ENCODE measurements at places on chromosomes 7 and 10. TPM values are rescaled to one million over a fixed set of nuclear protein-coding genes. Genes with fewer than 3 reads are reported as not detected.

GIMAP4 gene
- total RNA-seq, result 86.8 TPM

SUGCT gene
- total RNA-seq, result 2.0 TPM

MBL2 gene
- not detected for total RNA-seq

ADGRA1 gene
- total RNA-seq, result not detected

NCF1 gene
- total RNA-seq, result not detected

TRIM50 gene
- total RNA-seq, result not detected

ZNF800 gene
- 49.1 TPM for total RNA-seq

UFSP1 gene
- total RNA-seq, result 4.8 TPM

OGDHL gene
- not detected for total RNA-seq

KIAA1217 gene
- 3.8 TPM for total RNA-seq

GNGT1 gene
- total RNA-seq, result not detected

DNA sequence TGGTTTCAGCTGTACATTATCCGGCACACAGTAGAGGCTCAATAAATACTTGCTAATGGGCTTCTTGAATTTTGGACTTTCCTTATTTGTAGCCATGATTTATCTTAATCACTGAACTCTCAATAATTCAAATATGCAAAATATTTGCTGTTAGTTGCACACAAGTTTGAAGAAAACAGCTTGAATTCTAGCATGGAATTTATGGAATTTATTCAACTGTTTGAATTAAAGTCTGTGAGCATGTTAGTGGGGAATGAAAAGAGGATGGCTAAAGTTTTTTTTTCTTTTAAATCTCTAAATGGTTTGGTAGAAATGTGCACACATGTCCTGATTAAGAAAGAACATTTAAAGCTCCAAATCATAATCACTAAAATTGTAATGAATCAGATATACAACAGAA is 42.5 kb downstream of the SIRT1 start:
- no peak for DNase-seq

DNA sequence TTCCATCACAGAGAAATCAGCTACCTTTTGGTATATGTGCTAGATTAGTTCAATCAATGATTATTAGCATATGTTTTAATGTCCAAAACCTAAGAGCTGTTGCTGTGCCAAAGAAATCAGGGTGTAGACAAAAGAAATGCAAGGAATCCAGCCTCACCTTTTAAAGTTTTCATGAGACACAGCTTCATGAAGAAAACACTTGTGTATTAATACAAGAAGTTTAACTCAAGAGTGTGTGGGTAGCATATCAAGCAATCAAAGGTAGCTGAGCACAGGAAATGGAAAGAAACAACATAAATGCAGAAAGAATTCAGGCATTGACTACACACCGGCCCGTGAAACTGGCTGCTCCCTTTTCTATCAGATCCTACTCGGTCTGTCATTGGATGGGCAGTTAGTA is 76.0 kb upstream of the CAV2 start:
- DNase-seq, result no peak

- DNase-seq, result no peak
Observed at GRCh38 chr10:4372601-4373000, 453.4 kb upstream of the AKR1E2 start.

DNA sequence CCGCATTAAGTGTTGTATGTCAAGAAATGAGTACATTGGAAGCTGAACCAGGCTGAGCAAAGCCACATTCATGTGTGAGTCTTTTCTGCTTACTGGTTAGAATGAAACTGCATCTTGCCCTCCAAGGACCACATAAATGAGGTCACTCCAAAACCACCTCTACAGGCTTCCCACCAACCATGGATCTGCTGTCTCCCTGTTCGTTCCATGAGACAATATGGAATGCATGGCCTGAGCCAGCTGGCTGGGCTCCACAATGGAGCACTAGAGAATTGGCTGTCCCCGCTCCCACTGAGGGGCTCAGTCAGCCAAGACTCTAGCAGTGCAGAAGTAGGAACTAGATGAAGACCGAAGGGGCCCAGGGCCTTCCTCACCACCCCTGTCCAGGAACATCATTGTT is 120.8 kb downstream of the TNS3 start:
- DNase-seq, result peak; percentile 69

GRCh38 chr10:15427843-15428414 is 56.8 kb upstream of the FAM171A1 start:
- no peak for DNase-seq

DNA sequence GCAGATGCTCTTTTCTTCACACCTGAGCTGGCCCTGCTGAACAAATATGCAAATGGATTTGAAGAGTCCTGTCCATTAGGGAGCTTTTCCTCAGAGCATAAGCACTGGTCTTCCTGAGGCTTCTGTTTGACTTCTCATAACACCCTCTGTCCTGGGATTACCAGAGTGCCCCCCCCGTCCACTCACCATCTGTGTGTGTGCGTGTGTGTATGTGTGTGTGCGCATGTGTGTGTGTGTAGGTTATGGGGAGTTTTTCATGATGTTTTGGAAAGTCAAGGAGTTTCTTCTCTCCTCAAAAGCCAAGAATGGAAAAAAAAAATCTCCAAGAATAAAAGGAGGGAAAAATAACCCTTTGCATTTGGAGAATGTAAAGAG is 57.7 kb upstream of the COMTD1 start:
- DNase-seq, result no peak

DNA sequence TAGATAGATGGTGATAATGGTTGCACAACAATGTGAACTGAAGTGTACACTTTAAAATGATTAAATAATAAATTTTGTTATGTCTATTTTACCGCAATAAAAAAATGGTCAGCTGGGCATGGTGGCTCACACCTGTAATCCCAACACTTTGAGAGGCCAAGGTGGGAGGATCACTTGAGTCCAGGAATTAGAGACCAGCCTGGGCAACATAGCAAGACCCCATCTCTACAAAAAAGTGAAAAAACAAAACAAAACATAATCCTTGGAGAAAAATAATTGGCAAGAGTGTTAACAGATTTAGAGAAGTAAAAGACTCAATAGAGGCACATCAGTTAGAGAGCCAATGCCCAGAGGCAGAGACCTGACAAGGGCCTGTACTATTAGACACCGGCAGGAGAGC is 9.9 kb upstream of the RPEL1 start:
- no peak for DNase-seq

- DNase-seq, result no peak
Observed at GRCh38 chr10:132638130-132638515, 100.5 kb downstream of the INPP5A start.

GRCh38 chr10:3982746-3983442 is 197.9 kb upstream of the KLF6 start:
- DNase-seq, result no peak

DNA sequence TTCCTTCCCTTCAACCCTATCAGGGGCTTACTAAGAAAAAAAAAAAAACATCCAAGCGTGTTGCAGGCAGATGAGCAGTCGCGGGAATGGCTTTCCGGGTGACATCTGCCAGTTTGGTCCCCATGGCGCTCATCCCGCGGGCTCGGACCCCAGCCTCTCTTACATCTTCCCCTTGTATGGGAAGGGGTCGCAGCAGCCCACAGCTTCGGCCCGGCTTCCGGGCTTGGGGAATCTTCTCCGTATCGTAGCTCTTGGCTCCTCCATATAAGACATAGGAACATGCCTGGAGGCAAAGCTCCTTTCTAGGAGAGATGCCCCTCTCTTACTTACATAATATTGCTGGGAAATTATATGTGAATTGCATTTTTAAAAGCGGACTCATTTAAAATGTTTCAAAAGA is 99.5 kb downstream of the CUX1 start:
- DNase-seq, result no peak

- DNase-seq, result no peak
Observed at GRCh38 chr10:9075420-9075819, 1020.9 kb downstream of the GATA3 start.

DNA sequence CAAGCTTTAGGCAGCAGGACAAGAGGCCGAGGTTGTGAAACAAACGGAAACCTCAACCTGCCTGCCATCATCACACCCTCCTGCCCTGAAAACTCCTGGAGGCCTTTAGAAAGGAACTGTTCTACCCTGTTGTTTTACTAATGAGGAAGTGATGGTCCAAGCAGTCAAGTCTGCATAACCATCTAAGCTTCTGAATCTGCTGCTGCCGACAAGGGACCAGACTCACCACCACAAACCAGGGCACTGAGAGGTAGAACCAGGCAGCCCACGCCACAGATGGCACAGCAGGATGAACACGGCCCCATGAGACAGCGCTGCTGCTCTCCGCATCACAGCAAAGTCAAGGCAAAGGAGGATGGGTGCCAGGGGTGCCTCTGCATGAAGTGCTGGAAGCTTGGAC is 209.4 kb downstream of the CELF2 start:
- DNase-seq, result no peak

GRCh38 chr7:18861514-18862118 is 255.8 kb downstream of the TWIST1 start:
- no peak for DNase-seq

DNA sequence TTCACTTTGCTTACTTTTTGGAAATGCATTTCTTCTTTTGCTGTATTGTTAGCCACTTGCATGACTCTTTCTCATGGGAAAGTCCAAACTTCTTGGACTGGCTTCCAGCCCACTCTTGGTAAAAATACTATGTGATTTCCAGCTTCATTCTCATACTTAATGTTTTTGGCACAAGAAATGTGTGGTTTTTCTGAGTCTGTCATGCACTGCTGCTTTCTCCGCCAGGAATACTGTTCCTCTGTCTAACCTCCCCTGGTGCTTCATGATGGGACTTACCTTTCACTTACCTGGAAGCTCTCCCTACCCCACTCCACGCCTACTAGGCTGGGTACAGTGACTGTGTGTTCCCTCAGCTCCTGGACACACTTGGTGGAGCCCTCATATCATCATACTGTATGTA is 18.7 kb downstream of the MGAM2 start:
- no peak for DNase-seq

GRCh38 chr10:35641676-35642034 is 441 bp downstream of the FZD8 start:
- no peak for DNase-seq

- DNase-seq, result no peak
Observed at GRCh38 chr7:22876986-22877729, 54.5 kb upstream of the TOMM7 start.

DNA sequence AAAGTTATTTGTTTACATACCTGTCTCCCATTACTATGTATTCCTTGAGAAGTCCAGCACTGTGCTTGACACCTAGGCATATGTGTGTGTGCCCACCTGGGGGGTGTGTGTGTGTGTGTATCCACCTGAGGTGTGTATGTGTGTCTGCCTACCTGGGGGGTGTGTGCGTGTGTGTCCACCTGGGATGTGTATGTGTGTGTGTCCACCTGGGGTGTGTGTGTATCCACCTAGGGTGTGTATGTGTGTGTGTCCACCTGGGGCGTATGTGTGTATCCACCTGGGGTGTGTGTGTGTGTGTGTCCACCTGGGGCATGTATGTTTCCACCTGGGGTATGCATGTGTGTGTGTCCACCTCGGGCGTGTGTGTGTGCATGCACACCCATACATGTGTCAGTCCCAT is 603.5 kb downstream of the PHTF2 start:
- DNase-seq, result no peak

GRCh38 chr7:9091282-9091681 is 657.9 kb downstream of the NXPH1 start:
- no peak for DNase-seq

GRCh38 chr10:71684356-71685173 is 35.0 kb downstream of the C10orf105 start:
- no peak for DNase-seq

DNA sequence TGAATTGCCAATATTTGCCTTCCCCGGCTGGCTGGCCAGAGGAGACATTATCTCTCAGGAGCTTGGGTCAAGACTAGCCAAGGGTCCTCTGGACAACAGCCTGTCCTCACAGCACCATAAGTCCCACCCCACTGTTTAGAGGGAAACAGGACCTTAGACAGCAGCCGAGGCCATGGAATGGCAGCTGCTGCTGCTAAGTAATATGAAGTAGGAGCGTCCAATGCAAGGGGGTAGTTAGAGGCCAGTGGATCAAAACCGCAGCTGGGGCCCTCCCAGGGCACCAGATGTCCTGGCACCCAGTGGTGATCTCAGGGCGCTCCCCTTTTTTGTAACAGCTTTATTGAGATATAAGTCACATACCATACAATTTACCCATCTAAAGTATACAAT is 12.9 kb upstream of the KCP start:
- DNase-seq, result no peak

- DNase-seq, result no peak
Observed at GRCh38 chr7:47587976-47588375, 6.1 kb upstream of the TNS3 start.

- DNase-seq, result no peak
Observed at GRCh38 chr10:30041196-30042105, 17.9 kb downstream of the JCAD start.

GRCh38 chr10:28984431-28984830 is 304.4 kb upstream of the LYZL1 start:
- DNase-seq, result peak; percentile 87

DNA sequence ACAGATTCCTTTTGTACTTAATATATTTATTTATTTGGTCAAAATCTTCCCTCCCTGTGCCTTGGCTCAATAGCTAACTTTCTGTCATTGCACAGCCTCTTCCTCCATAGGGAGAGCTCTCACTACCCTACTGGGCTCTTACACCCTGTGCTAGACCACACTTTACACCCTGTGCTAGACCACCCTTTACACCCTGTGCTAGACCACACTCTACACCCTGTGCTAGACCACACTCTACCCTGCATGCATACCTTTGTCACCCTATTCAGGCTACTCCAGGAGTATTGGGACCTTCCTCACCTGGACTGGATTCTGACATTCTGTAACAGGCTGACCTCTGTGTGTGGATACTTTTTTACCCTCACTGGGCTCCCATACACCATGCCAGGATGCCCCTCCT is 298.5 kb upstream of the TPK1 start:
- DNase-seq, result no peak

DNA sequence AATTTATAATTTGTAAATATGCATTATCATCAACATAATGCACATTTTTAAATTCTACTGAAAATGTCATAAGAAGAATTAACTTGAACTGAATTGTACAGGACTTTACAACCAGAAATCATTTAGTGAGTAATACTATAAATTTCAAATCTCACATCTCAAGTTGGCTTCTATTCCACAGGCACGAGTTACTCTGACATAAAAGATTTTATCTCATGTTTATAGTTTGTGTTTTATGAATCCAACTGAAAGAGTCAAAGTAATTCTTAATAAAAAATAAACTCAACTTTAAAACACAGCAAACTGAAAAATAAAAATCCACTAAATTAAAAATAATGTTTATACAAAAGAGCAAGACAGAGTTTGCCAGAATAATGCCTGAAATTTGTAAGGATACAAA is 129.2 kb downstream of the CD36 start:
- no peak for DNase-seq

GRCh38 chr7:108711611-108712010 is 141.9 kb downstream of the DNAJB9 start:
- DNase-seq, result no peak

GRCh38 chr7:105036217-105037168 is 22.5 kb downstream of the KMT2E start:
- DNase-seq, result no peak
